Gastrocnemius medialis (tissue), 4 donors: ENCODE measurements at places on chromosomes 6 and 20. TPM values are rescaled to one million over a fixed set of nuclear protein-coding genes. Genes with fewer than 3 reads are reported as not detected.

DNA sequence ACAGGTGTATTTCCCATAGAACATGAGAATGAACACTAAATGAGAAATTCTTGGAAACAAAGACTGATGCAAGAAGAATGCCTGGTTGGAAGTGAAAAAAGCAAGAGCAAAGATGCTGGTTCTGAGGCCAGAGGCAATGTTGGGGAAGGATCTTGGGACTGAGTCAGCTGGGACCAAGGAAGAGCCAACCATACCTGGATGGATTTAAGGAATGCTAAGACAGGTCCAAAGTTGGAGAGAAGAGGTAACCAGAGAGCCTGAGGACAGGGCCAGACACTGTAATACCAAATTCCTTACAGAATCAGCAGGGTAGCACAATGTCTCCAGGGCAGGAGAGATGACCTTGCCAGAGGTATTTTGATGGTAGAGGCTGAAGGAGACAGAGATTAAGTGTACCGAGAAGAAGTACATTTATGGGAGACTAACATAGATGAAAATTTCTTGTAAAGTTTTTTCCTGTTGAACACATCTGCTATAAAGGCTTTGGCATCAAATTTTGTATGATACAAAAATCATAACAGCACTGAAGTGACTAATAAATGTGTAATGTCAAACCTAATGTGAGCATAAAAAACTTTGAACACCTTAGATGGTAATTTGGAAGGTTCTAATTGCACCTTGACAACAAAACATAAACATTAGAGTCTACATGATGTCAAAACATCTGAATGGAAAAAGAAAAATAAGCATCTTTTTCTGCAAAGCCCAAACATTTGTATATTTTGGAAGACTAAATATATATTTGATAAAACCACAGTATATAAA, 221.7 kb upstream of the MARCKS start:
- no peak overlapping the region for H3K4me3 ChIP-seq
- no peaks in the 10 kb centered on the region for H3K27me3 ChIP-seq

GRCh38 chr6:122491919-122492555, 20.4 kb upstream of the SERINC1 start:
- DNase-seq = peak; percentile 27
- H3K27me3 ChIP-seq = no peaks in the 10 kb centered on the region
- H3K27ac ChIP-seq = no peak overlapping the region
- no peaks in the 10 kb centered on the region for H3K4me1 ChIP-seq
- no peaks in the 10 kb centered on the region for H3K36me3 ChIP-seq
- H3K4me3 ChIP-seq = no peak overlapping the region

DNA sequence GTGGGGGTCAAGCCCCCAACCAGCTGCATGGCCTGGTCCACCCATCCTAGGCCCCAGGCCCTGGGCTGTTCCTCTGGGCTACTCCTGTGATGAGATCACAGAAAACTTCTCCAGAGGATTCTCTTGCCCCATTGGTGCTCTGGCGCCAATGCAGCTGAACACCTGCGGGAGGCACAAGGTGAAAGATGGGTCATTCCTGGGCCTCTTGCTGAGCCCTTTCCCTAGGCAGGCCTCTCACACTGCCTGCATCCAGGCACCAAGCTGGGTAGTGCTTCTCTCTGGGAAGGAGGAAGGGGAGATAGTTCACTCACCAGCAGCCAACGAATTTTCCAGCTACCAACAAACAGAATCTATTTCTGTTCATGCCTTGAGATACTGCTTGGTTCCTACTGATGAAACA, 142.1 kb downstream of the PXDC1 start:
- no peaks in the 10 kb centered on the region for H3K27me3 ChIP-seq
- no peak overlapping the region for H3K27ac ChIP-seq
- no peak for DNase-seq
- no peaks in the 10 kb centered on the region for H3K36me3 ChIP-seq
- H3K4me1 ChIP-seq = peaks cover 4% of the 10 kb centered on the region
- no peak overlapping the region for H3K4me3 ChIP-seq

The PPP1R14C gene
- total RNA-seq = 15.8 TPM

The OR12D3 gene
- total RNA-seq = not detected

The SLC17A1 gene
- not detected for total RNA-seq
